ENCODE measurements at places on chromosomes 16 and 17.

- no peak for DNase-seq
Observed at GRCh38 chr16:83929811-83930555, 23.1 kb upstream of the OSGIN1 start.

DNA sequence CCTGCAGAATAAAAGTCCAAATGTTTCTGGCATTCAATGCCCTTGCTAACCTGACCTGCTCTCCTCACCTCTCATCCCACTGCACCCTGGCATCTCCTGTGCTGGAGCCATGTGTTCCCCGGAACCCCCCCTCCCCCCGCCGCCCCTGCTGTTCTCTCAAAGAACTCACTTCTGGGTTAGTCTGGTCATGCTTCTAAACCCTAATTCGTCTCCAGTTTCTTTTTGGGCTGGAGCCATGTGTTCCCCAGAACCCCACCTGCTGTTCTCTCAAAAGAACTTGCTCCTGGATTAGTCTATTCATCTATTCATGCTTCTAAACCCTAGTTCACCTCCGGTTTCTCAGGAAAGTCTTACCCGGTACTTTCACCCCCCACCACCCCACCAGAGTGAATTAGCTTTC lies 808 bp upstream of the ALOX15 start:
- no peak for DNase-seq

GRCh38 chr17:17675925-17676534 lies 5.2 kb upstream of the RAI1 start:
- DNase-seq = no peak

DNA sequence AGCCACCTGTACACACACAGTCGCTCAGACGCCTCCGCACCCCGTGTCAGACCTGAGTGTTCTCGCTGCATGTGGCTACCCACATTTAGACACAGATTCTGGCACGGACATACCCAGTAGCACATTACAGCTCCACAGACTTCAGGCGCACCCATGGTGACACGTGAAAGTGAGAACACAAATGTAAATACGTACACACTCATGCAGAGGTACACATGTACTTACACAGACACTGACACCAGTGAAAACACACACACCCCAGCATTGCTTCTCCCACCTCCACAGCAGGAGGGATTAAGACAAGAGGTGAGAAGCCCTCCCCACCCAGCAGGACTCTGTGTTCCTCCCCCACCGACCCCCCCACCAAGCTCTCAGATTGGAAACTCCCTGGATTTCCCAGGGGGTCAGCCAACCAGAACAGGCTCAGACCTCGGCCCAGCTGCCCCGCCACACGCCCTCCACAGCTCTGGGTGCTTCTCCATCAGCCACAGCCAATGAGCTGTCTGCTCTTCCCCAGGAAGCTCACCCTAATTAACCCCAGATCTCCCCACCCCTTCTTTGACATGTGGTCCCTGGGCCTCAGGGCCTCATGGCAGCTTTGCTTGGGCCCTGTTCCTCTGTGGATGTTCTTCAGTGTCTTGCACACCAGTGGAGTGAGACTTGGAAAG lies 5.3 kb upstream of the FOXN1 start:
- no peak for DNase-seq

DNA sequence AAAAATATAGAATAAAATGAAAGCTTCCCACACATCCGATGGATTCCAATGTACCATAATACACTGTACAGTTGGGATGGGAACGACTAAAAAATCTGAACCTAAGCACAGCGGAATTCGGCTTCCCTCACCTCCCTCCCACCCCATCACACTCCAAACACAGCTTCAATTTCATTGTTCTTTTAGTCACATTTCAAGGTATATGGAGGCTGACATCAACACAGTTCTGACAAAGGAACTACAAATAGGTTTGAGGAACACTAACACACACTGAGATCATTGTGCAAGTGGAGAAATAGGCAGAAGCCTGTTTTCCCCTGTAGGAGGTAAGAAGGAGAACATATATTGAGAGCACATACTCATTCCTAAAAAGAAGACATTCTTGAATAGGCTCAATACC lies 85.1 kb downstream of the WDR59 start:
- no peak for DNase-seq

- no peak for DNase-seq
Observed at GRCh38 chr16:80778703-80779102, 25.7 kb downstream of the CDYL2 start.
